GM12864 (cell line): ENCODE measurements at places on chromosomes 2 and 18.

DNA sequence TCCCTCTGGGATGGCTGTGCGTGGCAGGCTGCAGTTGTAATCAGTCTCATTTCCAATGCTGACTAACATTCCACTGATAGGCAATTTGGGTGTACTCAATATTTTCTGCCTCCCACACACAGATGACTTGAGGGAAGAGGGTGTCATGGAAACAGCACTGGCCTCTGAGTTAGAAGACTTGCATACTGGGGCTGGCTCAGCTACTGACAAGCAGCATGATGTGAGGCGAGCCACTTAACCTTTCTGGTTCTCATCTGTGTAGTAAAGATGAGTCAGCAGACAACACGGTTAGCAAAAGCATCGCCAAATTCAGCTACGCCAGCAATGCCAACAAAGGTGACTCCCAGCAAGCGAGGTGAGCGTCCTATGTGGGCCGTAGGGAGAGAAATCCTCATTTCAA is 73.5 kb downstream of the COLEC12 start:
- DNase-seq, result no peak

- no peak for DNase-seq
Observed at GRCh38 chr18:55466789-55467188, 121.2 kb downstream of the TCF4 start.

DNA sequence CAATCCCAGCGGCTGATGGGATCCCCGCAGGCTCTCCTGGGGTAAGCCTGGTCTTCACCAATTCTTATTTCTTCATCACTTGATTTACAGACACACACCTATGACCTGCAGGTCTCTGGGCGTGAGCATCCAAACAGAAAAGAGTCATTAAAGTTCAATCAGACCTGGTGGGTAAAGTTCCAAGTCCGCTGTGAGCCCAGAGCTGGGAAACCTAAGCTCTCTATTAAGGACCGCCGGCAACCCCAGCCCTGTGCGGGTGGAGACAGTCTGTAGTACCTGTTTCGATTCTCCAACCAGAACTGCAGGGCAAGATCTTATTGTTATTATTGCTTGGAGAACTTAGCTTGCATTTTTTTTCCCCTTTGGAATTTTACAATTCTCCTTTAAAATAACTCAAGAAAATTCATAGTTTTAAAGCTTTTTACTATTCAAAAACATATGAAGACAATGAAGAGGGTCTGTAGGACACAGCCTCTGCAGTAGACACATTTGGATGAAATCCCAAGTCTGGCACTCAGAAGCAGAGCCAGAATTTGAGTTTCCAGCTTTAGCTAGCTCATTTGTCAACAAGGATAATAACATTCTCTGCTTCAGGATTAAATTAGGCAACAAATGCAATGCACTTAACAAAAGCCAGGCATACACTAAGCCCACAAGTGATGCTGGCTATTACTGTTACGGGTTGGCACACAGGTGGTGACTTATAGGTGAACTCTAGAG is 376.4 kb downstream of the INSIG2 start:
- no peak for DNase-seq

GRCh38 chr2:46561731-46562450 is 82.5 kb downstream of the TMEM247 start:
- no peak for DNase-seq

- DNase-seq, result no peak
Observed at GRCh38 chr18:71327850-71328249, 1039.0 kb downstream of the SOCS6 start.

DNA sequence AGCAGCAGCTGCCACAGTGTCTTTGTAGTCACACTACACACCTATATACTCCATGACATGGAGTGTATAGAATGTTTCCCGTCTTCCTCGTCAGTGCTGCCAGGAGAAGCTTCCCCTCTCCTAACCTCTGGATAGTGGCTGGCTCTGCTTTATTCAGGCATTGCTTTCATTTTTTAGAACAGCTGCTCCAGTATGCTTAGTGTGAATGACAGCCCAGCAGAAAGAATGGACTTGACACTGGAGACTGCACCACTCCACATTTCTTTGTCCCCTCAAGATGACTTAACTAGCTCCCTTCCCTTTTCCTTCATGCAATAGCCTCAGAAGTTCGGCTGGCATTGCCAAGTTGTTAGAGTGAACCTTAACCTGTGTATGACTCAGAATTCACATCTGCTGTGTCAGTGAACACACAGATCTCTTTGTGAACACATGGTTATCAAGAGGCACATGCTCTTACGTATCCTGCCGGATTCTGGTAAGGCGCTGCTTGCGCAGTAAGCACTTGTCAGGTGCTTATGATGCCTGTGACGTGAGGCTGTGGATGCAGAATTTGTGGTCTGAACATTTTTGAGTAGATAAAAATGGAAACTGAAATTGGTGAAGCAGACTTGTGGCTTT is 73.9 kb downstream of the NEDD4L start:
- DNase-seq, result no peak

- DNase-seq, result peak; percentile 57
Observed at GRCh38 chr18:79275992-79276391, 119.7 kb upstream of the NFATC1 start.

DNA sequence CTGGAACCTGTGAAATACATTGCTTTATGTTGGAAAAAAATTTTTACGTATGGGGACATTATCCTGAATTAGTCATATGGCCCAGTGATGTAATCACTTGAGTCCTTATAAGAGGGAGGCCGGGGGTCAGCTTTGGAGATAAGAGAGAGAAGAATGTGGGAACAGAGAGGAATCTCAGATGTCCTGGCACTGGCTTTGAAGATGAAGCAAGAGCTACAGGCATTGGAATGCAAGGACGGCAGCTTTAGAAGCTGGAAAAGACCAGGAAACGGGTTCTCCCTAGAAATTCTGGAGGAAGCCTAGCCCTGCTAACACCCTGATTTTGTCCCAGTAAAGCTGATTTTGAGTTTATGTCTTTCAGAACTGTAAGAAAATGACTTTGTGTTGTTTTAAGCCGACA is 1129.9 kb upstream of the GYPC start:
- no peak for DNase-seq

DNA sequence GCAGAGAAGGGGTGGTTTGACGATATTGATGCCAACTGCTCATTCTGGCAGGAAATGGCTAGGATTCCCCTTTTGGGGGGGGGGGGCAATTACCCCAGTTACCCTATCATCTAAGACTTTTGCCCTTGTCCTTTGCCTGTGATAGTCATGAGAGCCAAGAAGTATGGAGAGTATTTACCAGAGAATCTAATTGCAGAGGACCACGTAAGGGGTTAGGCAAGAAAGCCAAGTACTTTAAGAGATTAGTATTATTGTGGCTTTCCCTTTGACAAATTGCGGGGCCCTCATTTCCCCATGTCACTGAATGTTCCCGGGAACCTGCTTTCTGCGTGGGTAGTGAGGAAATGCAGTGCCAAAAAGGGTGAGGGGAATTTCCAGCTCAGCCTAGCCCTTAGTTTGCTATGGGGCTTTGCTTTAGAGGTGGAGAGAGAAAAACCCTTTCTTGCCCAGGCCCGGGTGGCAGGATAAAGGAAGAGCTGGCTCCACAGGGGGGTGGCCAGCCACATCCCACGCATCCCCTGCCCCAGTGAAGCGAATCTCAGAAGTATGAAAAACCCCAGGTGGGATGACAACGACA is 1.5 kb downstream of the AQP4 start:
- DNase-seq, result no peak

GRCh38 chr2:219362524-219363164 is 25.1 kb downstream of the DNPEP start:
- peak; percentile 38 for DNase-seq

GRCh38 chr2:159300586-159300985 is 14.1 kb upstream of the WDSUB1 start:
- no peak for DNase-seq

DNA sequence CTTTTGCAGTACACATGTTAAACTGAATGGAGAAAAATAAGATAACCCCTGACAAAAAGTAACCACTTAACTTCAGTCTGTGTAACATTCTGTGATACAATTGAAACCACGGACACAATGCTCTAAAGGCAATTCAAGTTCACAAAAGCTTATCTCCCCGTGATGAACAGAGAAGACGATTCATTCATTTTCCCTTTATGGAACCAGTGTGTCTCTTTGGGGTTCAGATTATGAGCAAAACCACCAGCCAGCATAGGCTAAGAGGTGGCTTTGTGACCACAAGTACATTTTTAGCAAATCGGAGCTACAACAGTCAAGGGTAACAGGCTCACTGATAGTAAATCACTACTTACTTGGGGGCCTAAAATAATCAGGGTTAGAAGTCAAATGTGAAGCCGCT is 120.6 kb upstream of the SMAD7 start:
- no peak for DNase-seq

DNA sequence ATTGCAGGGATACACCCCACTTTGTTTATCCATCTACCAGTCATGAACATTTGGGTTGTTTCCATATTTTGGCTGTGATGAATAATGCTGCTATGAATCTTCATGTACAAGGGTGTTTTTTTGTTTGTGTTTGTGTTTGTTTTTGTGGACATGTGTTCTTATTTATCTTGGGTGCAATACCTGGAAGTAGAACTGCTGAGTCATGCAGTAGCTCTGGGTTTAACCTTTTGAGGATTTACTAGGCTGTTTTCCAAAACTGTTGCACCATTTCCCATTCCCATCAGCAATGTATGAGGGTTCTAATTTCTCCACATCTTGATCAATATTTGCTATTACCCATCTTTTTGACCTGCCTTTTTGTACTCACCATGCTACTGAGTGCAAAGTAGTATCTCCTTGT is 140.0 kb upstream of the CYP1B1 start:
- DNase-seq, result no peak

DNA sequence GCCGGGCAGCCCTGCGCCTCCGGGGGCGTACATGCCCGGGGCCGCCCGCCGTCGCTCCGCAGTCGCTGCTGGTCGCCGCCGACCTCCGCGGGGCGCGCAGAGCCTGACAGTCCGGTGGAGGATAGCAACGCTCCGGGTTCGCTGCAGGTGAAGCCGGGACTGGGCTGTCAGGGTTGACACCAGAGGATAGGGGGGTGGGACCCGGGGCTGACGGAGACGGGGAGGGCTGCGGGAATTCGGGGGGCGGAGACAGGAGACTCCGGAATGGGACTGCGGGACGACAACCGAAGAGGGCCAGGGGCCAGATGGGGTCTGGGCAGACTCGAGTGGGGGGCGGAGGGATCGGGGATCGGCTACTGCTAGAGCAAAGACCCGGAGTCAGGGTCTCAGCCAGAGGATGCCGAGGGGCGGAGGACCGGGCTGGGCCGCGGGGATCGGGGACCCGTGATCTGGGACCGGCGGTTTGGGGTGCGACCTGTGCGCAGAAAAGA is 403 bp downstream of the TMEM127 start:
- no peak for DNase-seq

GRCh38 chr2:46954951-46955571 is 39.5 kb upstream of the MCFD2 start:
- no peak for DNase-seq

GRCh38 chr2:66447677-66448076 is 12.8 kb downstream of the MEIS1 start:
- no peak for DNase-seq

- peak; percentile 18 for DNase-seq
Observed at GRCh38 chr2:60158262-60158661, 395.2 kb downstream of the BCL11A start.

DNA sequence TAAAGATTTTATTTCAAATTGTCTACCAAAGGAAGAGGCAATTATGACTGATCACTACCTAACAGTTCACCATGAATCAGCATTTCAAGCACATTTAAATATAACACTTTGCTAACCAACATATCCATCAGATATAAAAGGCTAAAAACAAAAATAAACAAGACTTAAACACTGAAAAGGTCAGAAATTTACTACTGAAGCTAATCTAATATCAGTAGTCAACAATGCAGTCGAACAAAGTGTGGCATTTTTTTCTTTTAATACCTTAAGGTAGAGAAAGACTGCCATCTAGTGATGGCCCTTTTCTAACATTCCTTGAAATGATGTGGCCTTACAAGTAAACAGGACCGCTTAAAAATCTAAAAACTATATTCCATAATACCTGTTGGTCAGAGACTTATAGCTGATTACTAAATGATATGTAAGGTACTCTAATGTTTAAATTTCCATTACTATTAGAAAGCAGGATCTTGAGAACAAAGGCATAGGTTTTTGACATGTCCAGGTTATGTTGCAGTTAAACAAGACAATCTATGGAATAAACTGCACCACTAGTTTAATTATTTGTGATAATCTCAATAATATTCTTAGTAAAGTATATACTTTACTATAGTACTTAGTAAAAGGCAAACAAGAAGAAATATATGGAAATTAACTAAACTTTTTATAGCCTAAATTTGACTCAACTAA is 80.0 kb downstream of the EXOC6B start:
- DNase-seq, result peak; percentile 30

DNA sequence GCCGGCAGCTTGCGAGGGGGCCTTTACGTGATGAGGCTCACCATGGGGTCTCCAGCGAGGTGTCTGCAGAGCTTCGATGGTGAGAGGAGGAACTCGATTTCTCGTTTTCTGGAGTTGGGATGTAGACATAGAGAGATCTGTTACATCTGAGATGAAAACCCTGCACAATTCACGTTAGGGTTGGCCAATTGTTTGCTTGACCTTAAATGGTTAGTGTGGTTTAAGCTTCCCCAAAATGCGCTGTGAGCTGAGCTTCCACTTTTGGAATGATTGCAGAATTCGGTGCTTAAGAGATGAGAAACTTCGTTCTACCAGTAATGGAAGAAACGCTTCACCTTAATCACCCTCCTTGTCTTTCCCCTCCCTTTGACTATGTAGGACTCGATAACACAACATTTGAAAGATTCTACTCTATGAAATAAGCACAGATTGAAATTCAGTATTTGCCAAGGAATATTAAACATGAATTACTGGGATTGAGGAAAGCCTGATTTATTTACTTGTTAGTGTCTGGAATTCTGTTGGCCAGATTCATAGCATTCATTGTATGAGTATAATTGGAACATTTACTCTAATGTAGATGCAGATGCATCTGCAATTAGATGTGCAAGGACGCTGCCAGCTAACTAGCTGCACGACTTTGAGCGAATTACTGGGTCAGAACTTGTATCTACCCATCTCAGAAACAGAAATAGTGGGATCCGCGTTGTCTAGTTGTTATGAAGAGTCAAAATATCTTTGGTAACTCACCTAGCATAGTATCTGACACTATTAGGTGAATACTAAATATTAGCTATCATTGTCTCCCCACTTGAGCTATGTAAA is 1.6 kb upstream of the KLF7 start:
- DNase-seq, result no peak

- no peak for DNase-seq
Observed at GRCh38 chr2:167862296-167862695, 385.1 kb downstream of the STK39 start.

DNA sequence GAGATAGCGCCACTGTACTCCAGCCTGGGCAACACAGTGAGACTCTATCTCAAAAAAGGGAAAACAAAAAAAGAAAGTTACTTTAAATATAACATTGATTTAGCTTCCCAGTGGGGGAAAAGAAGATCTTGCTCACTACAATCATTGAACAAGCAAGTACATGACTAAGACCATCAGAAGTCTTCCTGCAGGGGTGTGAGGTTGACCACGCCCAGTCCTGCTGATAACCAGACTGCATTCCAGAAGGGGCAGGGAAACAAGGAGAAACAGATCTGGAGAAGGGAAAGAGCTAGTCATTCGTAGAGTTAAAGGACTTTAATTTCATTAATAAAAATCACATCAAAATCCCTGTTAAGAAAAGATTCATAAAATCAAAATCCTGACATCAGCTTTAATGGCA is 77.5 kb downstream of the EPHA4 start:
- no peak for DNase-seq
